NCI-H460 (cell line): ENCODE measurements at places on chromosomes 1 and 21. TPM values are rescaled to one million over a fixed set of nuclear protein-coding genes. Genes with fewer than 3 reads are reported as not detected.

GRCh38 chr1:38118976-38119375 lies 72.4 kb upstream of the POU3F1 start:
- no peak for DNase-seq

MRAP gene
- total RNA-seq, result not detected in 2 replicates

DNA sequence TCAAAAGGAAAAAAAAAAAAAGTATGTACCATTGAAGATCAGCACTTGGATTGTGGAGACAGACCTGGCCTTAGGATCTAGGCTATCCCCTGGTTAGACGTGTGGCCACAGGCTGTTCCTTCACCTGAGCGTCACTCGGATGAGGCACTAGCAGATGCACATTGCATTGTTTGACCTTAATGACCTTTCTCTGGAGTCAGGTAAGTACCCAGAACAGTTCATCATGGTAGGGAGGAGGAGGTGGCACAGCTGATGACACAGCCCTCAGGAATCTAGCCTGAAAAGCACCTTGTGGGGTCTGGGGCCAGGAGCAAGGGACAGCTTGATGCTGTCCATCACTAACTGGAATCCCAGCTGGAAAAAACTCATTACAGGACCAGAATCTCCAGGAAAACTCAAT lies 21.2 kb downstream of the NECAP2 start:
- no peak for DNase-seq

GRCh38 chr1:168966217-168966616 lies 140.3 kb upstream of the ATP1B1 start:
- DNase-seq, result no peak

GRCh38 chr1:244860078-244860477 lies 4.3 kb downstream of the HNRNPU start:
- no peak for DNase-seq

- DNase-seq, result no peak
Observed at GRCh38 chr1:229784834-229785233, 158.8 kb downstream of the URB2 start.

DNA sequence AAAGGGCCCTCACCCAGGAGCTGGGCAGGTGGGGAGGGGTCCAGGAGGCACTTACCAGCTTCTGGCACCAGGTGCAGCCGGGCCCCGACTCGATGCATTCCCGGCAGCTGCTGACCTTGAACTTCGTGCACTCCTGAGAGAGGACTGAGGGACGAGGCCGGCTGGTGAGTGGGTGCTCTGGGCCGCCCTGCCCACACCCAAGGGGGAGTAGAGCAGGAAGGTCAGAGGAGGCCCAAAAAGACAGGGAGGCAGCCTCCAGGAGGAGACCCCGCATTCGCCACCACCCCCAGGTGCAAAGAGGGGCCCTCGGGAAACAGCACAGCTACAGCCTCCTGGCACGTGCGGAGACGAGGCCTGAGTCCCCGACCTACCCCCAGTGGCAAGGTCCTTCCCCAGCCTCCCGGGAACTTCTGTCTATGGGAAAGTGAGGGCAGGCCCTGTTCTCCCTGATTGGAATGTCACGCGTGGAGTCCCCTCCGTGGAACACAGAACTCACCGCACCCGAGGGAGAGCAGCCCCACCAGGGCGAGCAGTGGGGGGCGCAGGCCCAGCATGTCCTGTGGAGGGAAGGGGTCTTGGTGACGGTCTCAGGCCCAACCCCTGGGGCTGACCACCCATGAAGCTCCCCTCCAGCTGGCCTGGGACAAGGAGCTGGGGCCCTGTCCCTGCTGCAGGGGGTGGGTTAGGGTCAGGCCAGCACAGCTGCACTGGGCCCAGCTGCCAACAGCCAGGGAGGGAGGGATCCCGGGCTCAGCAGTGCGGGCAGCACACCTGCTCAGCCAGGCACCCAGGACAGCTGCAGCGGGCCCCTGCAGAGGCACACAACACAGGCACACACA lies 10.3 kb downstream of the ITGB2 start:
- no peak for DNase-seq

- no peak for DNase-seq
Observed at GRCh38 chr1:9891207-9891606, 18.9 kb downstream of the CTNNBIP1 start.

GRCh38 chr1:228867951-228868730 lies 132.9 kb downstream of the RHOU start:
- DNase-seq, result no peak
